ENCODE measurements at places on chromosomes 11 and 22.

GRCh38 chr11:120203626-120204025, 7.2 kb upstream of the OAF start:
- DNase-seq = no peak

DNA sequence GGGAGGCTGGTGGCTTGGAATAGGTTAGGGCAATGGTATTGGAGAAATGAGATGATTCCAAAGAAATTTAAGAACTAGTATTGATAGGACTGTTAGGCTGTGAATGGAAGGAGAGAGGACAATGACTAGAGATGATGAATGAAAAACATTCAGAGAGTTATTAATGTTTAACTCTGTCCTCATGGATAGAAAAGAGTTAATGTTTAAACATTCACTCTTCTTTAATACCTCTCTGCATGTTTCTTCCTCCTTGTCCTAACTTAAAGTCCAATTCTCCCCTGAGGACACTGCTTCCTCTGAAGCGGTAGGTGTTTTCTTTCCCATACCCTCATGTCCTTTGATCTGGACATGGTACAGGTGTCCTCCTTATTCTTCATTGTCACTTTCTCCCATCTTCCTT, 13.4 kb downstream of the CHEK1 start:
- no peak for DNase-seq

GRCh38 chr11:78187366-78188285, 800 bp downstream of the KCTD21 start:
- no peak for DNase-seq

GRCh38 chr11:31797190-31798056, 13.7 kb downstream of the PAX6 start:
- peak; percentile 1 for DNase-seq

DNA sequence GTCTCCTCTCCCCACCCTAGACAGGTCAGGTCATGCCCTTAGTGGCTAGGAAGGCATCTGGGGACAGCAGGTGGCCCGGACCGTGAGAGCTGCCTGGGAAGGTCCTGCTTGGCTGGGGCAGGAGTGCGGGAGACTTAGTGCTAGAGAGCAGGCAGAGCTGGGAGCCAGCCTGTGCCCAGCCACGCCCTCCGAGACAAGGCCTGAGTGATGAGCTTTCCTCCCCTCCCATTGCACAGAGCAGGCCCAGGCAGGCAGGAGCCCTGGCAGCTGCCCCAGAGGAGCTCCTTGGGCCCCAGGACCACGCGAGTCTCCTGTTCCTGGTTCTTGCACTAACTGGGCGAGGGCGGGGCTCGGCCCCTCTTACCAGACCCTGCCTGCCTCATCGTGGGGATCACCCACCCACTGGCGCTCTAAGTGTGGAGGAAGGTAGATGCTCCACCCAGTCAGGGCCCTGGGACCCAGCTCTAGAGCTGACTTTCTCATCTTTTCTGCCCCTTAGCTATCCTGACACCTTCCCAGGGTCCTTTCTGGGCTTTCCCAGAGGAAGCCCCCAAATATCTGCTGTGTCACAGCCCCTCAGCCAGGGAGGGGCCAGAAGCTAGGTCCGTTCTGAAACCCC, 44.9 kb downstream of the MACROD1 start:
- no peak for DNase-seq

DNA sequence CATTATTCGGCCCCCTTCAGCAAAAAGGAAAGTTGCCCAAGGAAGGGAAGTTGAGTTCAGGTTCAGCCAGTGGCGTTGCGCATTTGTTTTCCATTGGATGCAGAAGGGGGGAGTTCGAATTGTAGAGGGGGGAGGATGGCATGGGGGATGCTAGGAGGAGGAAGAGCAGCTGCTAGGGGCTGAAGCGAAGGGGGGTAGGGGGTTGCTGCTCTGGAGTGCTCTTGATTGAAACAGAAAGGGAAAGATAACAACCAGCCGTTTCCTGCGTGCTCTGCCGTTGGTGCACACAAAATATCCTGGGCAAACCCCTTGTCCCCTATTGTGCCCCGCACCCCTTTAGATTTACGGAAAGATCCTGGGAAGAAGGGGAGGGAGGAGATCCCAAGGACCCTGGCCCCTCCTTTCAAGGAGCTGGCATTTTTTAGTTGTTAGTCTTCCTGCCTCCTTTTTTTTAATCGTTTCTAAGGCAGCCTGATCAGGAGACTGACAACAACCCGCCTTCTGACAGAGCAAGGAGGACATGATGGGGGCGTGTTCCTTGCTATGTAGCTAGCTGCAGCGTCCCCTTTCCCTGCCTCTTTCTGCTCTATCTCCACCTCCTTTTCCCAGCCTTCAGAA, 2.1 kb downstream of the KMT2A start:
- DNase-seq = peak; percentile 52

DNA sequence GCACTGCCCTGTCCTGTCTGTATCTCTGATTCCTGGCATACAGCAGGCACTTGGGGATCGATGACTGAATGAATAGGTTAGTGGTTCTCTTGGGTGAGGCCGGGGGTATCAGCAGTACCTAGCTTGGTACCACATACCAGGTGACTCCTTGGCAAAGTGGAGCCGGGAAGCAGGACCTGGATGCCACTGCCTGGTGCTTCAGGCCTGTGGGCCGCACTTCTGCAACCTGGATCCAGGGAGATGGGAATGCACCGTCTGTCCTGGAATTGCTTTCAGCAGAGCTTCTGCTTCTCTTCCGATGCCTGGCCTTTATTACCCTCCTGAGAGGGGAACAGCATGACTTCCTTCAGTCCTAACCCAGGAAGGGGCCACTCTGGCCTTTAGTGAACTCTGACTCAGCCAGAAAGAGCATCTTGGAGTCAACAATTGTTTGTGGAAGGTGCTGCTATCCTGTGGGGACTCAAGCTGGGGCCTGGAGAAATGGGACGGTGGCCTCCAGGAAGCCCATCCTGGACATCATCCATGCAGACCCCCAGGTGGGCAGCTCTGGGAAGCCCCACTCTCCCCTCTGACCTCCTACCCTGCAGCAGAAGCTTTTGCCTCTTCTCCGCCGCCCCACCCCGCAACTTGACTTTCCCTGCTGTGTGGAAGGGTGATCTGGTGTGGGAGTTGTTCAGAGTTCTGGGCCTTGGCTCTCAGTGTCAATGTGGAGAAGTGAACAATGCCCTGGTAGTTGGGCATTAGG, 5.1 kb downstream of the CD82 start:
- DNase-seq = no peak

DNA sequence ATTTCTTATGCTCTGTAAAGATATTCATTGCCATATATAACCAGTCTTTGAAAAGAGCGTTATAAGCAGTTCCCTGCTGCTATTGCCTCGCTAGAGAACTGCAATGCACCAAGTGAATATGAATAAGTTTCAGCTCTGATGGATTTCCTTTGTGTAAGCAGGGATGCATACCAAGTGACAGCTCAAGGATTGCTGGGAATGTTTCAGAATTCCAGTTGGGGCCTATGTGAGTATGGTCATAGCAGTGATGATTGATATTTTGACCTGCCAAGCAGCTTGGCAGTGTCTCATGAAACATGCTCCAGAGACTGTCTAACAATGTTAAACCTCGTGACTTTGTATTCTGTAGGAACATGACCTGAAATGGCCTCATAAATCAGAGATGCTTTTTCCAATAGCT, 312.6 kb downstream of the C11orf87 start:
- no peak for DNase-seq

- peak; percentile 66 for DNase-seq
Measured at GRCh38 chr11:134270250-134270714, 5.9 kb upstream of the GLB1L3 start.

- DNase-seq = no peak
Measured at GRCh38 chr11:66676282-66676919, 1.3 kb downstream of the RBM4B start.

DNA sequence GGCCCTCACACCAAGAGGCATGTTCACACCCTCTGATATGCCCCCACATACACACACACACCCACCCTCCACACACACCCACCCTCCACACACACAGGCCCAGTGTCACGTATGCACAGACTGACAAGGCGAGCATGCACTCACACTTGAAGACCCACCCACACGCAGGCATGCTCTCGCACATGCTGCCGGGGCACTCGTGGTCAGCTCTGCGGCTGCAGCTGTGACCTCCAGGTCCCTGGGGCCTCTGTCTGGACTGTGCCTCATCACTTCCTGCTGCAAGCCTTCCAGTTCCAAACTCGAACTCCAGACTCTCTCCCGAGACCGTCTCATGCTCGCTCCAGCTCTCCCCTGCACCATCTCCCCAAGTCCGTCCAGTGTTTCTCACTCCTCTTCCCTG, 9.5 kb downstream of the DCHS1 start:
- no peak for DNase-seq

DNA sequence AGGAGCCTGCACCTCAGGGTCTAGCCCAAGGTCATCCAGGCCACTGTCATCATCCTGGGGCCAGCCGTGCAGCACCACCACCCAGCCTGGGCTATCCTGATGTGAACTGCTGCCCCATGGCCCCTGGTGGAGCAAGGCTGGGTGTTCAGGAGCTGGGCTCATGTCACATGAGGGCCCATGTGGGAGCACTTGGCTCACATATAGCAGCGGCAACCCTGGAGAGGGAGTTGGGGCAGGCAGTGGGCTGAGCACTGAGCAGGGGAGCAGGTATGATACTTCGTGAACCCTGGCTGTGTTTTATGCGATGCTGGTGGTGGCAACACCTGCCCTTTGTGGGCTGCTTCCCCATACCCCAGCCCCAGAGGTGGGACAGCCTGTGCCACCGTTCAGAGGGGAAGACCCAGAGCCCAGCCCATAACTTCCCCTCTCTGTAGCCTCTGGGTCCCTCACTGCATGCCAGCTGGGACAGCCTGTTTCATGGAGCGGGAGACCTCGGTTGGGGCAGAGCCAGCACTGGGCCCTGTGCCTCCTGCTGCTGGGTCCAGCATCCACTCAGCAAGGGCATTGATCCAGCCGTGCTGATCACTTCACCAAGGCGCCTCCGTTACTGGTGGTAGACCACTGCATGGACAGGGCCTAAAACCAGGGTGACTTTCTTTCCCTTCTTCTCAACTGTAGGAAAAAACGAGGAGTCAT, 62.5 kb upstream of the SUSD2 start:
- no peak for DNase-seq

DNA sequence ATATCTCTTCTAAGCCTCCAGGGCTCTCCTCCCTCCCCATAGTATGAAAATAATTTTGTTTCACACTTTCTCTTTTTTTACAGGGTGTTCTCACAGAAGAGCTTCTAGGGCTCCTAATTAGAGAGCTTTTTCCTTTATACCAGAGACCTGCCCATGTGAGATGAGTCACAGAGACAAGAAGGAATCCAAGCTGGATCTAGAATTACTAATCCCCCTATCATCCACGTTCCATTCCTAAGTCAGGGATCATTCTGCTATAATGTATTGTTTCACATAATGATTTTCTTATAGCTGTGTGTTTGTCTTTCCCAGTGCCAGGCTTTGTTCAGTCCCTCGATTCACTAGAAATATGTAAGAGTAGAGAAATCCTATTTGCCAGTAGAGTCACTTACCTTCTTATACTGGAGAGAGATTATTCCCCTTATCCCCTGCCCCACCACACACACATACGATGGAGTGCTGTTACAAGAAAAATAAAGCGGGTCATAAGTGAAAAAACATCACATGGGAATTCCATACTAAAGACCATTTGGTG, 778.3 kb upstream of the LRRC4C start:
- no peak for DNase-seq

- DNase-seq = no peak
Measured at GRCh38 chr11:74282421-74282820, 29.0 kb downstream of the P4HA3 start.

GRCh38 chr11:70433966-70434812, 35.9 kb downstream of the CTTN start:
- no peak for DNase-seq

DNA sequence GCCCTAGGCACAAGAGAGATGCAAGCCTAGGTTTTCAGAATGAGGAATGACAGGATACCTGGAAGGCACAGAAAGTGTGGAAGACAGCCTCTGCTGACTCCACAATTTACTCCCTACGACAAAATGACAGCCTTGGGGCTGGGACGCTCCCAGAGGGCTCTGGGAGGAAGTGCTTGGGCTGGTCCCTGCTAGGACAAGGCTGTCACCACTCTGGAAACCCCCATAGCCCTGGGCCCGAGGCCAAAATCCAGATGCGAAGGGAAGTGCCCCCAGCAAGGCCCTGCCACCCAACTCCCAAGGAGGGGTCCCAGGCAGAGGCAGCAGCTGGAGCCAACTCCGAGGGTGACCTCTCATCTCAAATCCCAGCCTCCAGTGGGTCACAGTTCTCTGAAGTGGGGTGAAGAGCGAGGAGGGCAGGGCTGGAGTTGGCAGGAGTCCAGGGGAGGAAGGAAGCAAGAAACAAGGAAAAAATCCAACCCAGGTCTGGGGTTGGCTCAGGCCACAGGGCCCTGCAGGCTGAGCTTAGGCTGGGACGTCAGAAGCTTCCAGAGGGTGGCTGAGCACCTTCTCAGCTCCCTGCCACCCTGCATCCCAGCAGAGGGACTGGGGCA, 6.3 kb upstream of the CDC42EP2 start:
- DNase-seq = no peak

GRCh38 chr11:104033134-104033533, 3.3 kb upstream of the DDI1 start:
- DNase-seq = no peak

GRCh38 chr11:30753994-30754393, 167.8 kb upstream of the MPPED2 start:
- no peak for DNase-seq

- peak; percentile 78 for DNase-seq
Measured at GRCh38 chr11:17386331-17387084, 2.0 kb downstream of the KCNJ11 start.

DNA sequence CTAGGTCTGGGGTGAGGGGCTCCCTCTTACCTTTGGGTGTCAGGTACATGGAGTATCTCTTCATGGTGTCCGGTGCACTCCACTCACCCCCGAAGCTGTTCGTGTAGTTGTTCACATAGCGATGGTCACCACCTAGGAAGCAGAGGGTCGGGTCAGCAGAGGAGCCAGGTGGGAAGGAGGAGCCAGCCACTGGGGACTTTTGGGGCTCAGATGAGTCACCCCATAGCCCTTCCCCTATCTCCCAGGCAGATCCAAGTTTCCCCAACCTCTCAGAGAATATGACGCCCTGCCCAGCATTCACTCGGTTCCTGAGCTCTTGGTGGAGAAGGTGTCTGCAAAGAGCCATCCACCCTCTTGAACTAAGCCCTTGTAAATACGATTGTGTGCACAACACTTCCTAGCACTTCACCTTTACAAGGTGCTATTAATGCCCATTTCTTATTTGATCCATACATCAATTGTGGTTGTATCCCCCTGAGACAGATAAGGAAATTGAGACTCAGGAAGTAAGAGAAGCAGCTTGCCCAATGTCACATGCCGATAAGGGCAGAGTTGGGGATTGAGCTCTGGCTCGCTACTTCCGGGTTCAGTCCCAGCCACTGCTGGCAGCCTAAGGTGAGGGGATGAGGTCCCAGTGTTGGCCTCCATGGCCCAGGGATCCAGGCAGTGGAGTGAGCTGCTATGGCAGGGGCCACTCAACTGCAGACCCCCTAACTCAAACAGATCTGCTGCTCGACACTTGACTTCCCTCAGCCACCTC, 14.8 kb downstream of the TRIM29 start:
- no peak for DNase-seq

GRCh38 chr22:26712158-26712557, 54.8 kb downstream of the MIAT start:
- DNase-seq = no peak

Data from MM.1S (cell line).